ENCODE measurements at places on chromosomes 11 and 22. TPM values are rescaled to one million over a fixed set of nuclear protein-coding genes. Genes with fewer than 3 reads are reported as not detected.

OR2AG2 gene
- under 0.01 TPM for total RNA-seq

TUB gene
- total RNA-seq, result 9.6 TPM

DNA sequence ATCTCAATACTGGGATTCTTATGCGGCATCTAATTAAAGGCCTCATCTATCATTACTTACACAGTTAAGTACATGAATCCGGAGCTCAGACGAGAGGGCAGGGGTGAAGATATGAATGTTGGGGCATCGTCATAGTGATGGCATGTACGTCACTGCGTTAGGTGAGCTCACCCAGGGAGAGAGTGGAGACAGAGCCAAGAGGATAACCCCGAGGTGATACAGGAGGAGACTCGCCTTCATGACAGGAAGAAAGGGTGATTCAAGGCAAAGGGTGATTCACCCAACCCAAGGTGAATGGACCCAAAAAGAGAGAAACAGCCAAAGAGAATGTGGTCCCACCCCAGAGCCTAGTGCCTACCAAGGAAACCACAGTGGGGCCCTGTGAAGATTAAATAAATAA, 132.9 kb upstream of the BLID start:
- H3K27me3 ChIP-seq, result no peaks in the 10 kb centered on the region
- H3K36me3 ChIP-seq, result no peaks in the 10 kb centered on the region
- no peak overlapping the region for H3K27ac ChIP-seq
- peak; percentile 60 for DNase-seq
- peaks cover 2% of the 10 kb centered on the region for H3K4me1 ChIP-seq
- H3K4me3 ChIP-seq, result no peak overlapping the region

GRCh38 chr11:107677924-107678631, 33.8 kb downstream of the SLN start:
- DNase-seq, result no peak
- no peak overlapping the region for H3K27ac ChIP-seq
- H3K27me3 ChIP-seq, result no peaks in the 10 kb centered on the region
- H3K4me1 ChIP-seq, result no peaks in the 10 kb centered on the region

GRCh38 chr11:36748836-36749235, 150.8 kb upstream of the RAG2 start:
- H3K27ac ChIP-seq, result no peak overlapping the region
- H3K27me3 ChIP-seq, result no peaks in the 10 kb centered on the region
- H3K4me3 ChIP-seq, result no peak overlapping the region
- no peak for DNase-seq

GRCh38 chr11:95655536-95655935, 134.0 kb downstream of the FAM76B start:
- no peak for DNase-seq
- no peaks in the 10 kb centered on the region for H3K36me3 ChIP-seq
- no peak overlapping the region for H3K27ac ChIP-seq
- H3K27me3 ChIP-seq, result no peaks in the 10 kb centered on the region

- H3K27ac ChIP-seq, result no peak overlapping the region
- H3K36me3 ChIP-seq, result no peaks in the 10 kb centered on the region
- no peak for DNase-seq
- H3K4me3 ChIP-seq, result no peak overlapping the region
- no peaks in the 10 kb centered on the region for H3K4me1 ChIP-seq
These were observed 80.3 kb upstream of the SLC22A12 start for GRCh38 chr11:64510759-64511158.

DNA sequence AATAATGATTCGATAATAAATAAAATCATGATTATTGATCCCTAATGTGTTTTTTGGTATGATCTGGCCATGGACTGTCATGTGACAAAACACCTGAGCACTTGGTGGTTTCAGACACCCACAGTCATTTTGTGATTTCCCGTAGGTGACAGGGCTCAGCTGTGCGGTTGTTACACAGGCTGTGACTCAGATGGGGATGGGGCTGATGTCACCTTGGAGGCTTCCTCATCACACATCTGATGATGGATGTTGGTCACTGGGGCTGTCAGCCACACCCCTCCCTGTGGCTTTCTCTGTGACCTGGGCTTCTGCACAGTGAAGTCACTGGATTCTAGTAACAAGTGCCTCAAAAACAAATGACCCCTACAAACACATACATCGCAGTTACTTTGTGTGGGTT, 995.1 kb downstream of the BRD1 start:
- DNase-seq, result no peak
- H3K36me3 ChIP-seq, result no peaks in the 10 kb centered on the region
- H3K27me3 ChIP-seq, result no peaks in the 10 kb centered on the region
- no peak overlapping the region for H3K4me3 ChIP-seq
- no peaks in the 10 kb centered on the region for H3K4me1 ChIP-seq

C11orf91 gene
- not detected for total RNA-seq

SPDYC gene
- not detected for total RNA-seq

TBC1D10A gene
- 8.5 TPM for total RNA-seq

ZNF215 gene
- total RNA-seq, result 3.6 TPM

- no peak overlapping the region for H3K27ac ChIP-seq
- peaks cover 22% of the 10 kb centered on the region for H3K36me3 ChIP-seq
- H3K27me3 ChIP-seq, result no peaks in the 10 kb centered on the region
- no peaks in the 10 kb centered on the region for H3K4me1 ChIP-seq
These were observed 19.8 kb downstream of the SAMM50 start for GRCh38 chr22:43975041-43975440.

ANGPTL5 gene
- total RNA-seq, result 0.77 TPM

ARCN1 gene
- total RNA-seq, result 87.8 TPM

GLYAT gene
- not detected for total RNA-seq

GRCh38 chr22:37824674-37825641, 1.8 kb downstream of the GALR3 start:
- peaks cover 2% of the 10 kb centered on the region for H3K36me3 ChIP-seq
- H3K4me3 ChIP-seq, result no peak overlapping the region
- H3K27ac ChIP-seq, result no peak overlapping the region
- peaks cover 7% of the 10 kb centered on the region for H3K27me3 ChIP-seq
- DNase-seq, result no peak
- H3K4me1 ChIP-seq, result no peaks in the 10 kb centered on the region

DNA sequence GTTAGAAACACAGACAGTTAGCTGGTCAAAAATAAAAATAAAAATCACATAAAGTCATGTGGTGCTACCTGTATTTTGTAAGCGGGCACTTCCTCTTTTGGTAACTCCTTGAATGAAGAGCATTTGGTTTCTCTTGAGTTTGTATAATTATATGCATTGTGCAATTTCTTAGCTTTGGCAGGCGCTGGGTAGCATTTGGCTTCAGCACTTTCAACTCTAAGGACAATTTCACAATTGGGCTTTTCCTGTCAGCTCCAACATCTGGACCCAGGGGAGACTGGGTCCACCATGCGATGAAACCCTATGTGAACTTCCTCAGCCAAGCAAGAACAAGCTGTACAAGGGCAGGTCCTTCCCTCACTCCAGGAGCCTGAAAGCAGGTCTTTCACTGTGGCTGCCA, 169.1 kb downstream of the RRAS2 start:
- H3K27me3 ChIP-seq, result no peaks in the 10 kb centered on the region
- no peak overlapping the region for H3K27ac ChIP-seq
- DNase-seq, result no peak
- H3K36me3 ChIP-seq, result no peaks in the 10 kb centered on the region
- no peaks in the 10 kb centered on the region for H3K4me1 ChIP-seq

TPBGL gene
- total RNA-seq, result not detected

DNA sequence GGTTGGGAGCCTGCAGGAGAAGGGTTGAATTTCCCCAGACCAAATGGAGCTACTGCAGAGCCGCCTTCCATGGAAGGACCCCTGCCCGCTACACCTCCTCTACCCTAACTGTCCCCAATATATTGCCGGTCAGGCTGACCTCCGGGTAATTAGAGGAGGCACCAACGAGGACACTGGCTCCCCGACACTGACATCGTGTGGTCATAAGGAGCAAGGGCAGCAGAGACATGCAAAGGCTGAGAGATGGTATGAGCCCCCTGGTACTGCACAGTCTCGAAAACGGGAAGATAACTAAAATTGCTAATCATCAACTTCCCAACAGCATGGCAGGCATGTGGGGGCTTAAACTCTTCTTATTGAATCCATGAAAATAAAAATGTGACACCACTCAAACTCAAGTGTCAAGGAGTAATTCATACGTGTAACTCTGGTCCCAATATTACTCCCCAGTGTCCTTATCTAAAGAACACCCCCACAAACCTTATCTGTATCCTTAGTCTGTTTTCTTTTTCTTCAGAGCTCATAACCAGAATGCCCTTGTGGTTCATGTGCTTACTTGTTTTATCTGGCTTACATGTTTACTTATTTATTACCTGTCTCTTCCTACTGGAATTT, 4.4 kb downstream of the CAVIN3 start:
- H3K36me3 ChIP-seq, result no peaks in the 10 kb centered on the region
- no peak overlapping the region for H3K4me3 ChIP-seq
- no peaks in the 10 kb centered on the region for H3K27me3 ChIP-seq
- peak; percentile 55 for DNase-seq
- H3K27ac ChIP-seq, result no peak overlapping the region
- H3K4me1 ChIP-seq, result peaks cover 10% of the 10 kb centered on the region

KCTD14 gene
- total RNA-seq, result 0.77 TPM

DNA sequence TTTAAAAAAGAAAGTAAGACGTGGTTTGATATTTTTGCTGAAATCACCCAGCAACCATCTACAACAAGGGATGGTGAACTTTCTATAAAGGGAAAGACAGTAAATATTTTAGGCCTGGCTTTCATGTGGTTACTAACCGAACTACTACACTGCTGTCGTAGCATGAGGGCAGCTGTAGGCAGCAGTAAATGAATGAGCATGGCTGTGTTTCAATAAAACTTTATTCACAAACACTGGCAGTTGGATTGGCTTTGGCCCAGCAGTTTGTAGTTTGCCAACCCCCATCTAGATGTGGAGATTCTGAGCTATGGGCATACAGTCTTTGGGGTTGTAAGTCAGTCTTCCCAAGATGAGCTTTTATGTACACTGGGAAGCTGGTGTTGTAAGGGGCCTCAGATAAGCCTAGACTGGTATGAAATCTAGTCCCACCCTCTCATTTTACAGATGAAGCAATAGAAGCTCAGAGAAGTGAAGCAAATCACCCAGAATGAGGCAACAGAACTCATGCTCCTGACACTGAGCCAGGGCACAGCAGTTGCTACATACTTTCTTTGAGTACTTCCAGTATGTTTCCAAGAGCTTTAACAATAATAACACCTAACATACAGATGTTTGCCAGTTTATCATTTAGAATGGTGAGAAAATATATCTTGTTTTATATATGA, 204.4 kb downstream of the ADAMTS15 start:
- no peak overlapping the region for H3K4me3 ChIP-seq
- H3K27me3 ChIP-seq, result no peaks in the 10 kb centered on the region
- peak; percentile 74 for DNase-seq

DNA sequence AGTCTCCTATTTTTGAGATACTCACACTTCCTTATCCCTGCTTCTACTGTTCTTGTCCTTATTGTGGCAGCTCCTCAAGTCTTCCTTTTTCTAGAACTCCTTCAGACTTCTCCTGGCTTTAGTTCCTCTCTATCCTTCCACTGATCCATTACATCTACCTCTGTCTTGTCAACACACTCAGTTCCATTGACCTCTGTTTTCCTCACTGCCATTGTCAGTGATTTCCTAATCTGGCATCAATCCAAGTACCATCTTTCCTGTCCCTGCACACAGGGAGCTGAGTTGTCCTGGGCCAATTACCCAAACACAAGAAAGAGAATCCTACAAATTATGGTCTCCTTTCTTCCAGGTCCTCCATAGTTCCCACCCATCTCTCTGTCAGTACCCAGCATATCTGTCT, 27.9 kb upstream of the RIC3 start:
- no peak overlapping the region for H3K4me3 ChIP-seq
- DNase-seq, result no peak
- no peaks in the 10 kb centered on the region for H3K4me1 ChIP-seq
- H3K27me3 ChIP-seq, result peaks cover 2% of the 10 kb centered on the region
- no peaks in the 10 kb centered on the region for H3K36me3 ChIP-seq

DNA sequence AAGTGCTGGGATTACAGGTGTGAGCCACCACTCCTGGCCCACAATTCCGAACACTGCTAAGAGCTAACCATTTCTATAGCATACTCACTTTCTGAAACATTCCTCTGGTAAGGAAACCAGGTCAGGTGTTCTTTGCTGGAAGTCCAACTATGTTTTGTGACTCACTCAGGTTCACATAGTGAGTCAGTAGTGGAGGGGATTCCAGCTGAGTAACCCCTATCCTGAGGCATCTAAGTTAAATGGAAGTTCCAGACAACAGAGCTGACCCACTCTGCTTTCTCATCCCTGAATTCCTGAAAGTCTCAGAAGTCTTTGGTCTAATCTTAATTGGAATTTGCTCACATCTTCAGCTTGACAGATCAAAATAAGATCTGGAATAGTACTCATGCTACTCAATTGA, 3.0 kb upstream of the CHRNA10 start:
- no peak overlapping the region for H3K4me3 ChIP-seq
- peak; percentile 92 for DNase-seq
- peaks cover 16% of the 10 kb centered on the region for H3K36me3 ChIP-seq
- no peaks in the 10 kb centered on the region for H3K27me3 ChIP-seq
- H3K27ac ChIP-seq, result no peak overlapping the region
